Astrocyte of the cerebellum (primary cell): ENCODE measurements at places on chromosomes 2 and 18.

- DNase-seq: no peak
Observed at GRCh38 chr2:221716426-221717303, 144.6 kb upstream of the EPHA4 start.

DNA sequence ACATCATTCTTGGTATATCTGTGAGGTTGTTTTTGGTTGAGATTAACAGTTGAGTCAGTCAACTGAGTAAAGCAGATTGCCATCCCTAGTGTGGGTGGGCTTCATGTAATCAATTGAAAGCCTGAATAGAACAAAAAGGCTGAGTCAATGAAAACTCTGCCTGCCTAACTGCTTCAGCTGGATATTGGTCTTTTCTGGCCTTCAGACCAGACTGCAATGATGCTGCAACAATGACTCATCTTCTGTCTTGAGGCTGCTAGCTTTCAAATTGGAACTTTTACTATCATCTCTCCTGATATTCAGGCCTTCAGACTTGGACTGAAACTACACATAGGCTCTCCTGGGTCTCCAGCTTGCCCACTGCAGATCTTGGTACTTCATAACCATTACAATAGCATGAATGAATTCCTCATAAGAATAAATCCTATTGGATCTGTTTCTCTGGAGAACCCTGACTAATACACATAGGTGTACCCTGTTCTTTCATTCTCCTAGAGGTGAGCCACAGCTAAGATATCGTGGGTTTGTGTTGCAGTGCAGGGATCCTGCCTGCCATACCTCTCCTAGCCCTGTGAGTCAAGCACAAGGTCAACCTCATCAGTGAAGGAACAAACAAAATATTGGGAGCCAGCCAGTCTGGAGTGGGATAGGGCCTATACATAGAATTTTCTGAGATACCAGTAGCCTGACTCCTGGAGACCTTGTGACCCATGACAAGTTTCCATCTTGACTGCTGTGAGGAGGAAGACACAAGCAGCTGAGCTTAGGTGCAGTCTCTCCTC lies 473.8 kb downstream of the DCC start:
- DNase-seq: no peak

DNA sequence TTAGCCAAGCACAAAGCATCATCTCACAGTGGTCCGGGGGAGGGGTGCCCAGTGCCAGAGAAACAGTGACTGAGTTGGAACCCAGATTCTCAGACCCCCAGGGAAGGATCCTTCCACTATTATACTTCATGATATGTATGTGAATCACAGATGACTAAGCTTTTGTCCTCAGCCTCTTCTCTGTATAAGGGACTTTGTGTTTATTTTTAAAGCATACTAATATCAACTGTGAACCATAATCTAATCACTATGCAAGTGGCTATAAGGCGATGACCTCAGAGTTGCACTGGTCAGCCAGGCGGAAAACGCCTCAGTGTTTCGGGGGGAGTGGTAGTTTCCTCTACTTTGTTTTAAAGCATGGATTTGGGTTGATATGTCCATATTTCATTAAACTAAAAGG lies 160.4 kb upstream of the TMEM200C start:
- DNase-seq: peak; percentile 33

GRCh38 chr2:162062559-162062958 lies 11.5 kb downstream of the DPP4 start:
- DNase-seq: no peak

- DNase-seq: no peak
Observed at GRCh38 chr18:24630346-24630880, 170.0 kb downstream of the HRH4 start.

DNA sequence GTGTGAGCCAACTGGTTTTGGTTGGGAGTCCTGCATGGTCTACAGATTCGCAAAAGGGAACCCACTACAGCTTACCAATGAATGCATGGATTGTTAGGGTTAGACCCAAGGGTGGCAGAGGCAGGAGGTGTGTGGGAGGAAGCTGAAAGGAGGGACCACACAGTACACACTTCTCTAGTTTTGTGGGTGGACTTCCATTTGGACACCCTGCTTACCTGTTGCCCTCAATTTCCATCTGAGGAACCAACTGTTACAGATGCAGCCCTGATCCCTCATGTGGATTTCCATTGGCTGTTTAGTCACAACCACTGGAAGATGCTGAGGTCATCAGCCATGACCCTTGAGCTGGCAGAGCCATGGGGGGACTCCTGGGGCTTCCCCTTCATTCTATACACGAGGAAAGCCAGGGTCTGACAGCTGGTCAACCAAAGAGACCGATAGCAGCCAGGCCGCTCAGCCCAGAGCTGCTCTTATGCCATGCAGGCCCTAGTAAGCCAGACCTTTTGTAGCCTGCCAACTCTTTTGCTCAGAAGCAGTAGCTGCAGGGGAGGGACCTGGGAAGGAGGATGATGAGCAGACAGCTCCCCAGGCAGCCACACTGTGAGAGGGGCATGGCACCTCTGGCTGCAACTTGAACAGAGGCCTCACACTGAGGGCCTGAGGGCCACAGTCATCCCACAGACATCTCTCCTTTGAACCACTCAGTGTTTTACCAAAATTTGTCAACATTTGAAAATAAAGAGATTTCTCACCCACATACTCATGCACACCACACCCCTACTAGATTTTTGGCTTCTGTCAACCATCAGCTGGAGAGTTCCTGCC lies 162.1 kb downstream of the SETBP1 start:
- no peak for DNase-seq

DNA sequence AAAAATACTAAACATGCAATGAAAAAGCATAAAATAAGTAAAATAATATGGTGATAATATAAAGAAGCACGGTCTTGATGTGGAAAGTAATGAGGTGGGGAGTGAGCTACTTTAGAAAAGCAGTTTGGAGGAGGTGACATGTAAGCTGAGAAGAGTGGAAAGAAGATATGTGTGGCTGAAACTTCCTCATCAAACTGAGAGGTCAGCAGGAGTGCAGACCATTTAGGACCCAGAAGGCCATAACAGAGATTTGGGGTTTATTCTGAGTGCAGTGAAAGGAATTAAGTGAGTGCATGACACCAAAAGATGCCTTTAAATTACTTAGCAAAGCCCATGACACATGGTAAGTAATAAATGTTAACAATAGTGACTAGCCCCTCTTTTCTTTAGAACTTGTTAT lies 24.4 kb upstream of the TMEM182 start:
- no peak for DNase-seq

- DNase-seq: no peak
Observed at GRCh38 chr2:38723173-38723572, 28.0 kb downstream of the SRSF7 start.

- no peak for DNase-seq
Observed at GRCh38 chr2:110933420-110933819, 187.3 kb upstream of the BCL2L11 start.

DNA sequence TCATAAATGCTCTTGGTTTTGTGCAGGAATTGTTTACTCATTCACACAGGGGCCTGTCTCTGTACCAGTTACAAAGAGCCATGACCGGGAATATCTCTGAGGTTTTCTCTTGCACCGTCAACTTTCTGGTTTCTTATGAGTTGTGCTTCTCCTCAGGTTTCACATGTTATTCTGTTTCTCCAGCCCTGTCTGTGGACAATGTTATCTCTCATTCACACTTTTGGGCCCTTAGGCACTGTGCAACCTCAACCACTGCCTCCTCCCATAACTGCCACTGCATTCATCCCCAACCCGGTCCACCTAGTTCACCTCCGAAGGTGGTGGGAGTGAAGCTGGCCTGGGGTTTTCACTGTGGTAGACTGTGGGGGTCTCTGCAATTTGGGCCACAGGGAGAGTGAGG lies 22.5 kb upstream of the NEDD4L start:
- no peak for DNase-seq

- no peak for DNase-seq
Observed at GRCh38 chr2:74005786-74006185, 21.1 kb downstream of the TET3 start.

- DNase-seq: no peak
Observed at GRCh38 chr2:24050041-24050979, 769 bp downstream of the FKBP1B start.

DNA sequence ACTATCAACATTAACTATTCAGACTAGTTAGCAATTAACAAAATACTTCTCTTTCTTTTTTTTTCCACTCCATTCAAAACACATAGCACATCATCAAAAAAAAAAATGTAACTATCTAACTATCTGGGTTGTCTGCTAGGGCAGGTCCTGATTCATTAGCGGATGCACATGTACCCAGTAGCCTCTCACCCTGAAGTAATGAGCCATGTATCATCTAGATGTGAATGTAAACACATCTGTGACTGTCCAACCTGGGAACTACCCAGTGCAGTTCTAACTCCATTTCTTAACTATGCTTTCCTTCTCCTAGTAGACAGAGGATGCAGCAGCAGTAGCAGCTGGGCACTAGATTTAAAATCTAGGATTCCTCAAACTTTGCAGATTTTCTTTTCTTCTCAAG lies 183.1 kb upstream of the PIK3C3 start:
- DNase-seq: no peak

DNA sequence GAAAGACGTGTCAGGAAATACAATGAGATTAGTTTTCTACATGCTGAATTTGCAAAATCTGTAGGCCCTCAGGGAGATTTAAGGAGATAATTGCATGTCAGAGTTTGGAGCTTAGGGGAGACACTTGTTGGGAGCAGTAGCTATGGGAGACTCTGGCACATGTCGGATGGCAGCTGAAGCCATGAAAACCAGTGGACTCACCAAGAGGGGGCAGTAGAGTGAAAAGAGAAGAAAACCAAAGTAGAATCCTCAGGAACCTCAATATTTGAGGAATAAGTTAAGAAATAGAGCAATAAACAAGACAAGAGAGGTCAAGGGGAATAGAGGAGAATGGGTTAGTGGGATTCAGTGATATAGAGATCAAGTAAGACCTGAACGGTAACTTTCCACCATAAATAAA lies 24.8 kb downstream of the RUFY4 start:
- DNase-seq: no peak
